ENCODE measurements at places on chromosomes 1 and 21.

GRCh38 chr1:209455661-209456358, 127.7 kb upstream of the CAMK1G start:
- DNase-seq = no peak

- no peak for DNase-seq
Observed at GRCh38 chr1:231494439-231495110, 33.9 kb upstream of the TSNAX start.

- peak; percentile 20 for DNase-seq
Observed at GRCh38 chr1:207579436-207579799, 65.5 kb upstream of the CR1L start.

DNA sequence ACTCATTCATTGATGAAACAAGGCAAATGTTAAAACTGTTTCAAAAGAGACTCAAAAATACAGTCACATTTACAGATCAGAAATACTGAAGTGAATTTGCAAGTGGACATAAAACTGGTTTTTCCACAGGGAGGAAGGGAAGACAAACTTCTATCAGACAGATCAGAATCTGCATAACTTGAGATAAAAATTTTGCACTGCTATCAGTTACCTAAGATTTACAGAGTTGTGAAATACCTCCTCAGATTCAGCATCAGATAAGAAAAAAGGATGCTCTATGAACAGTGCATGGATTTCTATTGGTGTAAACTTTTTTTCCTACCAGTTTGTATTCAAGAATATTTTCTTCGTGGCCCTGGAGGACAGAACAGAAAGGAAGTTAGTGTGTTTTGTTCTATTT, 575.4 kb downstream of the RWDD3 start:
- no peak for DNase-seq

DNA sequence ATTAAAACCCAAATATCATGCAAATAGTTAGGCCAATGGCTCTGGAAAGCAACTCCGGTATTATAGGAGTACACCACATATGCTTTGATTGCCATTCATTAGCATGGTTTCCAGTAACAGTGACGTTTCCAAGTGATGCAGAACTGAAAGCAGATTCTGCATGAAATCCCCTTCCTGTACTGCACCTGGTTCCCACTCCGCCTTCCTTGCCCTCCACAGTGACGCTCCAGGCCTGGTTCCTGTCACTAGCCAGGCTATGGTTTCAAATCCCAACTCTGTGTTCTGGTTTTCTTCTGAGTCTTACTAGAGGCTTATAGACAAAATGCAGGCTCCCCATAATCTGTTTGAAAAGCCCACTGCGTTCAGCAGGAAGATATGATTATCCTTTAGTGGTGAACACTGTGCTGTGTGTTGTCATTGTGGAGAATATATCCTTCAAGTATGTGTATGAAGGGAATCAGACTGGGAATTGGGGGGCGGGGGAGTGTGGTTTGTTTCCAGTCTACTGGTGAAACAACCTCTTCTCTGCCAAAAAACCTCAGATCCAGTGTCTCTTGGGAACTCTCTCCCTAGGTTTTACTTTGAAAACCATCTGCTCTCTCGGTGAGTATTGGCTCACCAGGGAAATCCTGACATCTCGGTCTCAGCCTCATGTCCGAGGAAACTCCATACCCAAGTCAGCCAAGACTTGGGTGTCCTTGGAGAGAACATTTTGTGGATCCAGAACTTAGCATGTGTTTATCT, 78.7 kb downstream of the TYW3 start:
- peak; percentile 87 for DNase-seq

DNA sequence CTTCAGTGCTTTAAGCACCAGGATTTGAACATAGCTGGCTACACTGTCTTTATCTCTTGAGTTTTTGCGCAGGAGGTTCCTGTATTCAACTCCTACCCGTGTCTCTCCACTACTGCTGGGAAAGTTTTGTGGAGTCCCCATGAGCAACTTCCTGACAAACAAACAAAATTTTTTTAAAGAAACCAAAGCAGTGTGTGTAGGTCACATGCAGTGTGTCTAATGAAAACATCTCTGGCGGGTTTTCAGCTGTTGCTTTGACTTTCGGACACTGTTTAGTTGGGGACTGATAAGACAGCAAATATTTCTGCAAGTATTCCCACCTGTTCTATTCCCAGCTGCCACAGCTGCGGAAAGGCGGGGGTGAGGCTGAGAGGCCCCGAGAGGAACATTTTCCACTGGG, 2.0 kb downstream of the PSEN2 start:
- no peak for DNase-seq

GRCh38 chr1:26768755-26769154, 19.0 kb upstream of the PIGV start:
- no peak for DNase-seq

- DNase-seq = peak; percentile 23
Observed at GRCh38 chr1:168972887-168973286, 133.6 kb upstream of the ATP1B1 start.

- DNase-seq = no peak
Observed at GRCh38 chr1:214369364-214369763, 88.4 kb downstream of the SMYD2 start.

DNA sequence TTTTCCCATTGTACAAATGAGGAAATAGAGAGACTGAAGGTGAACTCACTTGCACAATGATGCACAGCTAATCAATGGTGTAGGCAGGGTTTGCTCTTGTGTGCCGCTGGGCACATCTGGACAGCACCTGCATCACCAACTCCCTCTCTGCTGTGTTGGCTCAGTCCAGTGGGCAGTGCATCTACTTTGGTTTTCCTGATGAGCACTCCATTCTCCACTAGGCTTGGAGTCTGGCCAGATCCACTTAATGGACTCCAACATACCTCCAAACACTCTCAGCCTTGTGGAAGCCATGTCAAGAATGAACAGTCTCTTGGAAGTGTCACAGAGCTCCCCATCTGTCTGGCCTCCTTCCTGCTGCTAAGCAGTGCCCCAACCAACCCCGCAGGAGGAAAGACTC, 152.2 kb downstream of the HIVEP3 start:
- no peak for DNase-seq

DNA sequence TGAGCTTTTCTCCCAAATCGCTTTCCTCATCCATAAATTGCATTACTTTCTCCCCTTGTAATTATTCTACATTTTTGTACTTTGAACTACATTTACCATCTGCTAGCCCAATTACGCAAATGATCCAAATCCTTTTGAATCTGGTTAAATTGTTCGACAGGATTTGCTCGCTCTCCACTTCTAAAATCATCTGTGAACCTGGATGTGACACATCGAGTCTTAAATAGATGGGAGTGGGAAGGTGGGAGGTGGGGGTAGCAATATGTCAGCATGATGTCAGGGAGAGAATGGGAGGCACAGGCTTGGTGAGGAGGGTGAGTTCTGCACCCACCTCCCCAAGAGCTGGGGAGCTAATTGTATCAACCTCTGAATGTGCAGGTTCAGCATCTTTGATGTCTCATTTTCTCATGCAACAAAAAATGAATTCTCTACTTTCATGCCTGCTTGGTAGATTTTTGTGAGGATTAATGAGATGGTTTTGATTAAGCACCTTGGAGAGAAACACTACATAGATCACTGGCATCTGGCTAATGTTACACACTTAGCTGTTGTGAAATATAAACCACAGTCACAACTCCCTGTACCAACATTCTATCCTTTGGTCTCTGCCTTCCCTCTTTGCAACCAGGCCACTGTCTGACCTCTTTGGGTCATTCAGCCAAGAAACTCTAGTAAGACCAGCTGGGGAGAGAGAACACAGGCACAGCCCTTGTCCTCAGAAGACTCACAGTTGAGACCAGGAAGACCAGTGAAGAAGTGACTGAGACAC, 165.1 kb downstream of the DAB1 start:
- DNase-seq = no peak

GRCh38 chr1:221839782-221840395, 98.0 kb upstream of the DUSP10 start:
- DNase-seq = no peak

DNA sequence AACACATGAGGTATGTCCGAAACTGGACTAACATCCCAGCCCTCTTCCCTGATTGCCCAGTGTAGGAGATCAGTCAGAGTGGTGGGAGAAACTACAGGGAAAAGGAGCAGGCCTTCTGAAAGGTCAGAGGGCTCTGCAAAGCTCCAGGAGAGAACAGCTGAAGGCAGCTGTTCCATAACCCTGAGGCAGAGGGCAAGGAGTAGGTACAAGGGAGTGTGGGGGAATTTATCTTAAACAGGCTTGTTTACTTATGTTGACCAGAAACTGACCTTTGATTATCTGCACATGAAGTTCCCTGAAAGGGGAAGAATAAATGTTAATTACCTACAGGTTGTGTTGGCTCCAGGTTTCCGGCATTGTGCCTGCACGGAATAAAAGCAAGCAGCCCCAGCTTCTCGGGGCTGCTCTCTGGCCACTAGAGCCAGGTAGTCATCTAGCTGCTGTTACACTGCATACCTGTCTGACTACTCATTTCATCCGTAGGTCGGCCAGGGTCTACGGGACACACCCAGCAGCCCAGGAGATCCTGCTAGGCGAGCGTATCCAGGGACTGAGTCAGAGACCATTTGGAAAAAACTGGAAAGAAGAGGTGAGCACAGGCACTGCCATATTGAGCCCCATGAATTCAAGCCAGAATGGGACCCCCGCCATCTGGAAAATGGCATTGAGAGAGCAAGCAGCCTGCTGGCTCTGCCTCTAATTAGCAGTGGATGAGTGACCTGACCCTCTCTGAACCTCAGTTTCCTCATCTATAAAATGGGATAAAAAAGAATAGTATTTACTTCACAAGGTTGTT, 14.9 kb upstream of the PAQR7 start:
- DNase-seq = no peak

DNA sequence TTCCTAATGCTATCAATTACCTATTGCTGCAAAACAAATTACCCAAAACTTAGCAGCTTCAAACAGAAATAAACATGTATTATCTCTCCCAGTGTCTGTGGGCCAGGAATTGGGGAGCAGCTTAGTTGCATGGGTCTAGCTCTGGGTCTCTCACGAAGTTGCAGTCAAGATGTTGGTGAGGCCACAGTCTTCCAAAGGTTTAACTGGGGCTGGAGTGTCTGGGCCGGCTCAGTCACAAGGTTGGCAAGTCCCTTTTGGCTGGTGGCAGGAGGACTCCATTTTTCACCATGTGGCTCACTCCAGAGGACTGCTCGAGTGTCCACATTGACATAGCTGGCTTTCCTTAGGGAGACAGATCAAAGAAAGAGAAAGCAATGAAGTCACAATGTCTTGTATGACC, 5.0 kb upstream of the LRP8 start:
- no peak for DNase-seq

GRCh38 chr21:35611708-35612132, 448.6 kb downstream of the SETD4 start:
- DNase-seq = no peak

DNA sequence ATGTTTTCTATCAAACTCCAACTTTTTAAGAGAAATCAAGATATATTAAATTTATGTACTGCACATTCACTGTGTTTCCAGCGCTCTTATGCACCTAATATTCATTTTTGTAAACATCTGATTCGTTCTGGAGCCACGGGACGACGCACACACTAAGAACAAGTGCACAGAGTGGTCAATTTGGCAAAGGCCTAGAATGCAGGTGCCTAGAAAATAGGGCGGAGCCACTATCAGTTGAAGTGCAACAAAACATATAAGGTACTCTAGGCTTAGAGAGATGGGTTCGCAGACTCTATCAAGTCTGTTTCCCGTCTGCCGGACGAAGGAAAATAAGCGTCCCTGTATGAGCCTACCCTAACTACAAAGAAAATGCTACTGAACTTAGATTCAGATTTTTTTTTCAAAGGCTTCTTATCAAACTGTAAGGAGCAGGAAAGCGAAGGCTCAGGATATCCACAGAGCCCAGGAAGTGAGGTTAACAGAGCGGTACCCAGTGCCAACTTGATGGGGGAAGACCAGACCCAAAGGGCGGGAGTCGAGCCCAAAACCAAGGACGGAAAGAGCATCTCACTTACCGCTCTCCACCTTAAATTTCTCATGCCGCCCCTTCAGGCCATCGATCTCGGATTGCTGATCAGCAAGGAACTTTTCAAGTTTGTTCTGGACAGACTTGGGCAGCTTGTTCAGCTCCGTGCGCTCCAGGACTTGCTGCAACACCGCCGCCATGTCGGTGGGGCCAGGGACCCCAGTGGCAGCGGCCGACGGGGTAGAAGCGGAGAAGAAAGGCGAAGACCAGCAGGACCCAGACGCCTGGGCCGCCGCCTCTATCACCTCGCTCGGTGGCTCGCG, 526 bp downstream of the TPR start:
- DNase-seq = peak; percentile 21

- no peak for DNase-seq
Observed at GRCh38 chr1:233796146-233796783, 108.2 kb upstream of the SLC35F3 start.

- DNase-seq = no peak
Observed at GRCh38 chr1:225688345-225688744, 35.4 kb upstream of the ENAH start.

- no peak for DNase-seq
Observed at GRCh38 chr1:87167848-87168525, 160.7 kb upstream of the LMO4 start.

DNA sequence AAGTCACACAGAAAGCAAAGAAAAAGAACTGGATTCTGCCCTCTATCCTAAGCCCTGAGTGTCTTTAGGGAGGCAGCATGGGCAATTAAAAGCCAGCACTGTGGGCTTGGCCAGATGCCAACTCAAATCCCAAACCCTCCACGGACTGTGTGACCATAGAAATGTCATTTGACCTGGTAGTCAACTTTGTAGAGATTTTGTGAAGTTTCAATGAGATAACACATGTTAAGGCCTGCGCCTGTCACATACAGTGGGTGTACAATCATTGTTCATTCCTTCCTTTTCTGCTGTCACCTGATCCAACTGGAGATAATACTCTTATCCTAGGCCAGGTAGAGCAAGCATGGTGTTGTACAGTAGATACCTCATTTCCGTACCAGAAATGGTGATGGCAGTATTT, 54.2 kb downstream of the TMEM53 start:
- DNase-seq = no peak

DNA sequence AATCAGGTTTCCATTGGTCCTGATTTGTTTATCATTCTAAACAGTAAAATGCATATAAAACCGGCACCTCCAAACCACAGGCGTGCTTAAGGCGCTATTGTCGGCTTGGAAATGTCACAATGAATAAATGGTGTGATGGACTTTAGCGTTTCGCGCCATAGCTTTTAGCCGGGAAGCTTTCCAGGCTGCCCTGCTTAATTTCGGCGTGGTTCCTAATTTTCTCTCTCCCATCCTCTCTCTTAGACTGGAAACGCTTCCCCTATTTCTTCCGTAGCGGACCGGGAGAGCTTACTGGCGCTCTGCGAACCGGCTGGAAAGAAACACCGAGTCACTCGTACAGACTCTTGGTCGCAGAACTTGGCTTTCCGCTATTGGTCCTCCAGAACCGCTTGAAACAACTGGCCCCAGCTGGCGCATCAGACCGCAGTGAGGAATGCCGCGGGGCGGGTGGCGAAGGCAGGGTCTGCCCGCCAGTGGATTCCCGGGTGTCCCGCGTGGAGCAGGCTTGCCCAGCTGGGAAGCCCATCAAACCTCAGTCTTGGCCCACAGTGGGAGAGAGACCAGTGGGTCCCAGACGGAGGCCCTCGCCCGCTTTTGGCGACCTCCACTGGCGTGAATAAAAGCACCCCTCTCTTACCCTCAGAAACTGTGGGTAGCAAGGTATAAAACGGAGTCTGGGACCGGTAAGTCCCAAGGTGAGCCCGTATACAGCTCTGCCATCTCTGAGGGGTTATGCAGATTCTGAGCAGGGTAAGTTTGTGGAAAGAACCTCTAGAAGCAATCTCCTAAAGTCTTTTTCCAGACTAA, 4.0 kb upstream of the LHX8 start:
- no peak for DNase-seq

GRCh38 chr1:62307446-62307845, 11.8 kb downstream of the KANK4 start:
- no peak for DNase-seq

GRCh38 chr21:45169682-45170081, 95.3 kb downstream of the ADARB1 start:
- DNase-seq = no peak

GRCh38 chr1:52913014-52913413, 8.5 kb downstream of the ECHDC2 start:
- no peak for DNase-seq
